Adipocyte (in vitro differentiated cells): ENCODE measurements at places on chromosomes 13 and 19.

- peak; percentile 22 for DNase-seq
Measured at GRCh38 chr13:51714663-51715168, 89.2 kb downstream of the DHRS12 start.

GRCh38 chr13:82739881-82740280 is 1142.4 kb downstream of the SLITRK1 start:
- peak; percentile 33 for DNase-seq

DNA sequence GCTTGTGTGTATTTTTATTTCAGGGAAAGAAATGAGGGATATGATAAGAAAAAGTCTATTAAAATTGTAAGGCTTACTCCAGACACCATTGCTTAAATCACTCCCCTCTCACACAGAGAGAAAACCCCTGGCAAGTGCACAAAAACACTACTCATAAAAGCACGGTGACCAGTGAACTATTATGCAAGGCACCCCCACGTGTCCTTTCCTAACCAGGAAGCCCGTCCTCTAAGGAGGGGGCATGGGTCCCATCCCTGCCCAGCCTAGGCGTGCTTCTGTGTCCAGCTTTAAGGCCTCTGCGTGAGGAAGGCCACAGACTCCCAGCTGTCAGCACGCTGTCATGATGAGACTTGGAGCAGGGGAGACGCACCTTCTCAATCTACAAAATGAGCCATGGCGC is 83.5 kb downstream of the SLC7A1 start:
- no peak for DNase-seq

DNA sequence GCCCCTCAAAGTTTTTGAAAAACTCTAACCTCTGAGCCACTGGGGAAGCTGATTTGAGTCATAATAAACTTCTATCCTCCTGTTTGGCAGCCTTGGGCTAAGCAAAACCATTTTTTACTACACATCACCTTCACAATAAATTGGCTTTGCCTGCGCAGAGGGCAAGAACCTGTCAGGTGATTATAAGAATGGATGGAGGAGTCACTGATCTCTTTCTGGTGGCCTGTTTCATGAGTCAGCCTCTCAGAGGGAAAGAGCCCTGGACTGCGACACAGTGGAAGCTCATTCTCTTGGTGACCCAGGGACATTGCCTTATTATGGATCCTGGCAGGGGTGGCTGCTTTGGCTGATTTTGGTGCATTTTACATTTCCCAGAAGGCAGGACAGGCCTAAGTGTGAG is 17.5 kb upstream of the PSG9 start:
- no peak for DNase-seq

- no peak for DNase-seq
Measured at GRCh38 chr13:102487330-102487729, 85.5 kb upstream of the FGF14 start.

DNA sequence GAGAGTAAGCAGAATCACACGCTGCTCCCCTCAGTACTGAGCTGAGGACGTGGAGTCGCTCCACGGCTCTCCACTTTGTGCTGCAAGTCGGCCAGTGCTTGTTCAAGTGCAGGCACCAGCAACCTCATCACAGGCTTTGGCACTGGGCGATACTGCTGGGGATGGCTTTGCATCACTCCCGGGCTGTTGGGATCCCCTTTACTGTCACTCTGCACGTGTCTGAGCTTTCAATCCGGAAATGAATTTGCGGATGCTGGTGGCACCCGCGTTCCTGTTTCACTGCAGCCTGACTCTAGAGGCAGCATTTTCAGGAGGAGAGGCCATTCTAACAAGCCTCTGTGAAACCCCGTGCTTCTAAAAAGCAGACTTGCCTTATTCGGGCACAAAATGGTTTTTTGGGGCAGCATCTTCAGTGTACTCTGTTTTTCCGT is 19.1 kb downstream of the SMARCA4 start:
- DNase-seq, result no peak

DNA sequence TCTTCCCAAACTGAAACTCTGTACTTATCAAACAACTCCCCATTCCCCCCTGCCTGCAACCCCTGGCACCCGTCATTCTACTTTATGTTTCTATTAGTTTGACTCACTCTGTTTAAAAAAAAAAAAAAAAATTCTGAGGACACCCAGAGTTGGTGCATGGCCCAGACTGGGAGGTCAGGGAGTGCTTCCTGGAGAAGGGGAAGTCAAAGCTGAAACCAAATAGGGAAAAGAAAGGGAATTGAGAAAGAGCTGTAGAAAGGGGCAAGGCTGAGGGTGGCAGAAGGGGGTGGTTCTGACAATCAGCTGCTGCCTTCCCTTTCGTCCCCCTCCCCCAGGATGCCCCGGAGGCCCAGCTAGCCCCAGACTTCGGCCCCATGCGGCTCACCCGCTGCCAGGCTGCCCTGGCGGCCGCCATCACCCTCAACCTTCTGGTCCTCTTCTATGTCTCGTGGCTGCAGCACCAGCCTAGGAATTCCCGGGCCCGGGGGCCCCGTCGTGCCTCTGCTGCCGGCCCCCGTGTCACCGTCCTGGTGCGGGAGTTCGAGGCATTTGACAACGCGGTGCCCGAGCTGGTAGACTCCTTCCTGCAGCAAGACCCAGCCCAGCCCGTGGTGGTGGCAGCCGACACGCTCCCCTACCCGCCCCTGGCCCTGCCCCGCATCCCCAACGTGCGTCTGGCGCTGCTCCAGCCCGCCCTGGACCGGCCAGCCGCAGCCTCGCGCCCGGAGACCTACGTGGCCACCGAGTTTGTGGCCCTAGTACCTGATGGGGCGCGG is 9.0 kb upstream of the STRN4 start:
- DNase-seq, result peak; percentile 56

DNA sequence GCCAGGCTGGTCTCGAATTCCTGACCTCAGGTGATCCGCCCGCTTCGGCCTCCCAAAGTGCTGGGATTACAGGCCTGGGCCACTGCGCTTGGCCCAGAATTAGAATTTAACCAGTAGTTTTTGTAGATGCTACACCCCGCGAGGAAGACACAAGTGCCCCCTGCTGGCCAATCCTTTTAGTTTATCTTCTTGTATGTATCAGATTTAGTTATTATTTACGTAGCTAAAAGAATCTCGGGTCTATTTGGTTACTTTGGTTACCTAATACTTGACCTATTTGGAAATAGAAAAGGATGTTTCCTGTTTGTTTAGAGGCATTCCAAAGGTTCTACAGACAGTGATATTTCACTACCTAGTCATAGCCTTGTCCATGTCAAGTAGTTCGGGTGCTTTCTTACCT is 22.0 kb downstream of the MUC16 start:
- DNase-seq, result no peak

GRCh38 chr19:39590265-39590664 is 12.1 kb upstream of the LGALS13 start:
- peak; percentile 1 for DNase-seq

- peak; percentile 51 for DNase-seq
Measured at GRCh38 chr13:75635101-75635827, 866 bp upstream of the LMO7 start.

DNA sequence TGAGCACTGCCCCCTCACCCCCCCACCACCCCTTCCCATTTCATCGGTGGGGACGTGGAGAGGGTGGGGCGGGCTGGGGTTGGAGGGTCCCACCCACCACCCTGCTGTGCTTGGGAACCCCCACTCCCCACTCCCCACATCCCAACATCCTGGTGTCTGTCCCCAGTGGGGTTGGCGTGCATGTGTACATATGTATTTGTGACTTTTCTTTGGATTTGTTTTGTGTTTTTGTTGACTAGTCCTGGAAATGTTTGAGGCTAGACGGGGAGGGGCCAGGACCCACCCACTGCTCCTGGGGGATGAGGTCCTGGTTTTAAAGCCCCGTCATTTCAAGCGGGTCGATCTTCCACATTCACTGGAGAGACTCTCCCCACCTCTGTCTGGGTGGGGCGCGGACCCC is 3.0 kb upstream of the TEKTIP1 start:
- DNase-seq, result no peak

- DNase-seq, result no peak
Measured at GRCh38 chr19:35211545-35212230, 16.9 kb downstream of the FAM187B start.

GRCh38 chr13:41048640-41049039 is 12.7 kb upstream of the WBP4 start:
- DNase-seq, result no peak

- DNase-seq, result no peak
Measured at GRCh38 chr19:43774103-43774939, 6.5 kb downstream of the KCNN4 start.

DNA sequence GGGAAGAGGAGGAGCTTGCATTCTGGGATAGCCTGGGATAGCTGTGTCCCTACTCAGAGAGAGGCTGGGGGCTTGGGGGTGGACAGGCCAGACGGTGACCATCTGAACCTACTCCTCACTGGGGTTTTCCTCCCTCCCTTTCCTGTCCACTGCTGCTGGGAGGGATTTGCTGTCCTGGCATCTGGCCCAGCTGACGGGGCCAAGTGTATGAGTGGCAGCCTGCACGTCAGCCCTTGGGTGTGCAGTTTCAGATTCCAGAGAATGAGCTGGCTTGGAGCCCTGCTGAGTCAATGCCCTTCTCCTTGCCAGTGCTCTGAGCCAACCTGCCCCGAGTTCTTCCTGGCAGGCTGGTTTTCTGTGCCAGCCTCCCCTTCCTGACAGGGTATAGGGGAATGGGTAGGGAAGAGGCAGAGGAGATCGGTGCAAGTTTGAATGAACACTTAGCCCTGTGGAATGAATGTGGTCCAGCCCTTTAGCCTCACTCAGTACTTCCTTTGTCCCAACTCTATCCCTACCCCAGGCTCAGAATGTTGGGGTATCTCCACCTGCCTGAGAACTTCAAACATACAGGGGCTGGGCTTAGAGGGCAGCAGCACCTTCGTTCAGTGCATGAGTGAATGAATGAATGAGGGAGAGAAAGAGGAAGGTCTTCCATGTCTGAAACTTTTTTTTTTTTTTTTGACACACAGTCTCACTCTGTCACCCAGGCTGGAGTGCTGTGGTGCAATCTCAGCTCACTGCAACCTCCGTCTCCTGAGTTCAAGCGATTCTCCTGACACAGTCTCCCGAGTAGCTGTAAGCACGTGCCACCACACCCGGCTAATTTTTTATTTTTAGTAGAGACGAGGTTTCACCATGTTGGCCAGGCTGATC is 1.8 kb upstream of the ANGPTL4 start:
- DNase-seq, result peak; percentile 99

GRCh38 chr13:24181991-24182702 is 21.6 kb downstream of the SPATA13 start:
- peak; percentile 73 for DNase-seq

GRCh38 chr19:39480337-39481228 is at the start of gene TIMM50:
TSS of gene TIMM50 (plus strand) at chr19:39480838. CDS start at chr19:39480854, 16 bp downstream.
- DNase-seq, result peak; percentile 99

DNA sequence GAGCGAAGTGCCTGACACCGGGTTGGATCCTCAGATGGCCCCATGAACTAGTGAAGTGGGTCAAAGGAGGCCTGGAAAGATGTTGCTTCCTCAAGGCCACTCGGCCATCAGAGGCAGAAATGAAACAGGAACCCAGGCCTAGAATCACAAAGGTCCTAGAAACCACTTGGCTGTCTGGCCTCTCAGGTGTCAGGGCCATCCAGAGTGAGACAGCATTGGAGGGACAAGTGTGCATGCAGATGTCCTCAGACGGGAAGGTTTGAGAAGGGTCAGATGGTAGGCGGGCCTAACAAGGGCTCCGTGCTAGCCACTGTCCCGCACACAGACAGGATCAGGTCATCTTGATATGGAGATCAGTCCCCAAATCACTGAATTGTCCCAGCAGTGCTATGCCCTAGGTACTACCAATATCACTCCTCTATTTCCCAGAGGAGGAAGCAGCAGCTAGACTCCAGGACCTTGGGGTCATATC is 14.3 kb downstream of the CCDC97 start:
- DNase-seq, result peak; percentile 40

GRCh38 chr13:46894568-46894967 is 2.3 kb downstream of the HTR2A start:
- no peak for DNase-seq

DNA sequence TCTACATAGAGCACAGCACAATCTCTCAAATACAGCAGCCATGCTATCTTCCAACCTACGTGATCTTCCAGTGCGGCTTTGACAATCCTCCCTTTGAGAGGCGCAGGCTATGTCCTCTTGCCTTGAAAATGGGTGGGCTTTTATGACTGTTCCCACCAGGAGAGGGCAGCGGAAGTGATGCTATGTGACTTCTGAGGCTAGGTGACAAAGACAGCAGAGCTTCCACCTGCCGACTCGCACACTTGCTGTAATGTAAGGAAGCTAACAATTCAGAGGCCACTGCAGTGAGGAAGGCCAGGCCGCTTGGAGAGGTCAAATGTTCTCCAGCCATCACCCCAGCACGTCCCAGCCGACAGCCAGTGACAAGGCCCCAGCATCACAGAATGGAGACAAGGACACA is 65.8 kb downstream of the MRPL57 start:
- DNase-seq, result no peak

DNA sequence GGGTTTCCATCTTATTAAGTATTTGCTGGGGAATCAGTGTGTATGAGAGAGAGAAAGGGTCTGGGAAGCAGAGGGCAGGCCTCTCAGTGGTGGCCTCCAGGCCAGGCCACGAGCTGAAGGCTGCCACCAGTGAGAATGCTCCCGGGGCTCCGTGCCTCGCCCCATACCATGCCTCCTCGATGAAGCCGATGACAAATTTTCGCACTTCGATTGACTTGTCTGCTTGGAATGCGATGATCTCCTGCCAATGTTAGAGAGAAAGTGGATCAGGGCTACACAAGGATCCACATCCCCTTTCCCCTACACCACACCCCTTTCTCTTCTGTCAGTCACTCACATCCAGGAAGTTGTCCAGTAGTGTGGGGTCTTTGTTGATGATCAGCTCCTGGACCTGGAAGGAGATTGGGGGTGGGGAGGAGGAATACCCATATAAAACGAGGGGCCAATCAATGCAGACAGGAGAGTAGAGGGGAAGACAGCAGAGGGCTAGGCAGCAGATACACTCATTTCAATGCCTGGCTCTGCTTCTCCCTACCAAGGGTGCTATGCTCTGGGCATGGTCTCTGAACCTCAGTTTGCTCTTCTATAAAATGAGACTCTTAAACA is 10.7 kb downstream of the SYMPK start:
- DNase-seq, result no peak

GRCh38 chr19:34688592-34688991 is 11.1 kb downstream of the ZNF302 start:
- no peak for DNase-seq

- no peak for DNase-seq
Measured at GRCh38 chr13:52780611-52781010, 41.0 kb upstream of the CNMD start.

GRCh38 chr13:110407021-110407420 is 99.9 kb downstream of the COL4A2 start:
- DNase-seq, result no peak

DNA sequence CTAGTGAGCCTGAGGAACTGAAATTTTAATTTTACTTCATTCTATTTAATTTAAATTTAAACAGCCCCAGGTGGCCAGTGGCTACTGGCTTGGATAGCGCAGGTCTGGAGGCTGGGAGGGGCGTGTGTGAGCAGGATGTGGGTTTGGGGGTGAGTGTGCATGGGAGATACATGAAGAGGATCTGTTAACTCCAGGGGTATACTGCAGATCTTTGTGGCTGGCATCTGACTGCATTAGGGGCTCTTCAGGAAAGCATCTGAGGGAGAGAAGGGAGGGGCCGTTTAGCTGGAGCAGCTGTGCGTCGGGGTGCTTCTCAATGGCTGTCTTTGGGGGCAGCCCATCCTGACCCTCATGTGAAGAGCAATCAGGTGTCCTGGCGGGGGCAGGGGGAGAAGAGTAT is 6.8 kb downstream of the SHANK1 start:
- no peak for DNase-seq
